Frontal cortex (tissue), 4 donors: ENCODE measurements at places on chromosomes 16 and 17.

DNA sequence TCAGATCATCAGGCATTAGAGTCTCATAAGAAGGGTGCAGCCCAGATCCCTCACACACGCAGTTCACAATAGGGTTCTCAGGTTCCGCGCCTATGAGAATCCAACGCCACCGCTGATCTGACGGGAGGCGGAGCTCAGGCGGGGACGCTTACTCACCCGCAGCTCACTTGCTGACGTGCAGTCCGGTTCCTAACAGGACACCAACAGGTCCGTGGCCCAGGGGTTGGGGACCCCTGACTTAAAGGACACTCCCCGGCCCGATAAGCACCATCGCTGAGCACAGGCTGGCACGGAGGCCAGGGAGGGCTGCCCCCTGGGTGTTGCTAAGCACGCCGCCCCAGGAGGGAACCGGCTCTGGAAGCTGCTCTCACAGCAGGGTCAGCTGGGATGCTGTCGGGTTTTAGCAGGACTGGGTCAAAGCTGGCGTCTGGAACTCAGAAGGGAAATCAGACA lies 30.1 kb upstream of the BAHCC1 start:
- DNase-seq = no peak

GRCh38 chr17:8889458-8890210 lies 22.2 kb upstream of the PIK3R6 start:
- no peak for DNase-seq

GRCh38 chr16:31489616-31490584 lies 7.0 kb downstream of the SLC5A2 start:
- DNase-seq = no peak

- DNase-seq = no peak
Measured at GRCh38 chr16:67931712-67932461, at the start of gene CTRL. Gene CTRL, minus strand, starts transcription at chr16:67931862. Its CDS starts 10 bp downstream, at chr16:67931852.

GRCh38 chr17:55770196-55770870 lies 19.5 kb downstream of the PCTP start:
- DNase-seq = no peak

DNA sequence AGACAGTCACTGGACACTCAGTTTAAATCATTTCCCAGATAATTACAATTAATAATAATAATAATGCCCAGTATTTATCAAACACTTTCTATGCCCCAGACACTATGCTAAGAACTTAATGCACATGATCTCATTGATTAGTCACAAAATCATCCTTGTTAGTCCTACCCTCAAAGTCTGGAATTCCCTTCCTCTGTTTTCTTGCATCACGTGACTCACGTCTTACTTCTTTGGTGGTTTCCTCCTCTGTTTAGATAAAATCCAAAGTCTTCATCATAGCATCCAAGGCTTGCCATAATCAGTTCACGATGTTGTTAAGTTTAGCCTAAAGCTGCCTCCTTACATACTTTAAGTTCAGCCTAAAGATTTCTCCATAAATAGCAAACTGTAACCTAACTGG lies 471.9 kb downstream of the PMP22 start:
- no peak for DNase-seq
